Renal cortex interstitium (tissue), 15 donors: ENCODE measurements at places on chromosomes 16 and 17. TPM values are rescaled to one million over a fixed set of nuclear protein-coding genes. Genes with fewer than 3 reads are reported as not detected.

GRCh38 chr16:20897922-20898321, 2.2 kb downstream of the DCUN1D3 start:
- no peak for DNase-seq

GRCh38 chr16:13305019-13305755, 403.8 kb downstream of the SHISA9 start:
- DNase-seq: no peak

- DNase-seq: peak; percentile 36
Observed at GRCh38 chr17:59154292-59154720, 680 bp downstream of the SKA2 start.

GRCh38 chr17:65630502-65630901, 69.1 kb upstream of the AXIN2 start:
- DNase-seq: no peak

DNA sequence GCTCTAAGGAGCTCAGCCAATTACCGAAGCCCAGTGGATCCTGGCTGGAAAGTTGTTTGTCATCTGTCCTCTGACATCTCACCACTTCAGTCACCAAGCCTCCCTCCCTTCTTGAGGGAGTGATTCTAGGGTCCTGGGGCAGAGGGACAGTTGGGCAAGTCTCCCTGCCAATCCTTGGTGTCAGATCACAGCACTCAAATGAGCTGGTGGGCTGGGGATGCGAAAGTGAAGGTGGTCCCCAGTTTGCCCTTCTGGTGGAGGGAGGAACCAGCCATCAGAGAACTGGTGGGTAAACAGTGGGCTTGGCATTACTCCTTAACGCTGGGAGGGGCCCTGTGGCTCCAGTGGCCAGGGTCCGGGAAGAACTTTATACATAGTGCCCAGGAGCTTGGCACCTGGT, 4.4 kb upstream of the CALB2 start:
- DNase-seq: no peak

DNA sequence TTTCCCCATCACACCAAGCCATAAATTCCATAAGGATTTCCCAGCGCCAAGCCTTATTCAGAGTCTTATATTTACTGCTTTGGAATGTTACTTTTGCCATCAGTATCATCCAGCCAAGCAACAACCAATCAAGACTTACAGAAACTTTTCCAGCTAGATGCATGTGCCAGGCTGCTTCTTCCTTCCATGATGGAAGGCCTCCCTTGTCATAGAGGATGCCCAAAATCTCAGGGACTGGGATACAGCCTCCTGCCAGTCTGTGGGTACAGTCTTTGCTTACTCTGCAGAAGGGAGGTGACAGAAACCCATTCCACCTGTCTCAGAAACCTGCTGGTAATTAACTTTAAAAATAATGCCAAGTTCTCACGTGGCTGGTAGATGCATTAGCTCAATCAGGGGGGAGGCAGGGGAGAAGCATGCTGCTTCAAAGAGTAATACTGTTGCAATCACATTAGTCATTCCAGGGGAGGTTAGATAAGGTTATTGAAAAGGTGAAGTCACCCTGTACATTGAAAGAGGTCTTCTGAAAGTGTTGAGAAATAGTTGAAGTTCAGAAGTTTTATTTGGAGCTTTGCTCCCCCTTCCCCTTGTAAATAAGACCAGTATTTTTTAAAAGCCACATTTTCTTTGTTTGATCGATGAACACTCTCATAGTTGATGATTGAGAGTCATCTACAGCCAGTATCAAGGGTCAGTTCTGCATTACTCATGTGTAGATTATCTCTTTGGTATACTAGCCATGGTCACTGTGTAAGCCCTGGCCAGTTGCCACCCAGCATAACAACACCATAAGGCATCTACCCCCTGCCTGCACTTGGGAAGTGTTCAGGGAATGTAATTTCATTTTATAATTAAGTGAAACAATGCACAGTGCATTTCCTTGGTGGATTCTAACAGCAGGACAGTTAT, 22.2 kb downstream of the HLF start:
- DNase-seq: no peak

GRCh38 chr16:3995001-3995400, 114.5 kb upstream of the CREBBP start:
- no peak for DNase-seq

DNA sequence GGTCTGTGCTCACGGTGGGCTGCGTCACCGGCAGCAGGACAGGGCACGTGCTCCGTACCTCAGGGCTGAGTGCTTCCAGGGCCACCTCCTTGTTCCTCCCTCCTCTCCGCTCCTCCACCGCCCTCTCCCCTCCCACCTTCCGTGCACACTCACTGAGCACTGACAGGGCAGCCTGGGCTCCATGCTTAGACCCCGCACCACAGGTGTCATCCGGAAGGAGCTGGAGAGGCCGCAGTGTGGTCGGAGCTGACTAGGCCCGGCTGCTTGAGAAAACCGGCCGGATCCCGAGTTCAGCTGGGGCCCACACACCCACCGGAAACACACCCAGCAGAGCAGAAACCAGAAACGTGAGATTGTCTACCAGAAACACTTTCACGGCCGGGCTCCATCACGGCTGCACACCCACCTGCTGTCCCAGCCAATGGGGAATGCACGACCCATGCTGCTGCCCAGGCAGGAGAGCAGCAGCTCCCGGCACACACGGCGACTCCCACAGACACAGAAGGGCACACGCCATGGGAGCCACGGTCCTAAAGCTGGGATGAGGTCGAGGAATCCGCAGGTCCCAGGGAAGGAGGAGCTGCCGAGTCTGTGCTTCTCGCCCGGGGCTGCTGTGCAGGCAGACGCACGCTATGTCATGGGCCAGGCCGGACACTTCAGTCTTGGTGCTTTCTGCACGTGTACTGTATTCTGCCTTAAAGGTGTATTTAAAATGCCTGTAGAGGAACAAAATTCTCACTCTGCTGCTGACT, 55.0 kb upstream of the ZNF469 start:
- no peak for DNase-seq

- no peak for DNase-seq
Observed at GRCh38 chr17:18041776-18042175, 2.6 kb downstream of the GID4 start.

GRCh38 chr17:8141045-8141444, 11.2 kb downstream of the PER1 start:
- no peak for DNase-seq

DNA sequence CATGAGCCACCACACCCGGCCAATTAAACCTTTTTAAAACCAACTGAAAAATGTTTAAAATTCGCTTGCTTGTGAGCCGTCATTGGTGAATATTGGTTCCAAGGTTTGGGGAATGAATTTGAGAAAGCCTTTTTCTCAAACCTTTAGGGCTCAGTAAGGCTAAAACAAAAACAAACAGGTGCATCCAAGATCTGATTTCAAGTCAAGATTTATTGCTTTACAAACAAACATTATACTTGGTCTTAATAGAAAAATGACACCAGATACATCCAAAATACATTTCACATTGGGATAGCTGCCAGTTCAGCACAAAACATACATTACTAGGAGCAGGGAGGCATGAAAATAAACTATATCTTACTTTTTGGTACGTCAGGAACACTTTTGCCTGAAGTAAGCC, 5.4 kb downstream of the C17orf58 start:
- DNase-seq: no peak

DNA sequence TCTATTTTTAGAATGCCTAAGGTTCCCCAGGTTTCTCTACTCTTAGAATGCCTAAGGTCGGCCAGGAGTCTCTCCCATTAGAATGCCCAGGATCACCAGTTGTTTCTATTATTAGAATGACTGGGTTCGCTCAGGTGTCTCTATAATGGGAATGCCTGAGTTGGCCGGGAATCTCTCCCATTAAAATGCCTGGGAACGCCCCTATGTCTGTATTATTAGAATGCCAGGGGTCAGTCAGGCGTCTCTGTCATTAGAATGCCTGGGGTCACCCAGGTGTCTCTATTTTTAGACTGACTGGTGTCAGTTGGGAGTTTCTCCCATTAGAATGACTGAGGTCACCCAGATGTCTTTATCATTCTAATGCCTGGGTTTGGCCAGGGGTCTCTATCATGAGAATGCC, 2252.5 kb downstream of the TP53TG3F start:
- DNase-seq: no peak

GRCh38 chr17:66423056-66423955, 120.9 kb downstream of the PRKCA start:
- no peak for DNase-seq

GRCh38 chr17:64073771-64074703, 53.6 kb upstream of the ICAM2 start:
- DNase-seq: no peak

- DNase-seq: peak; percentile 66
Observed at GRCh38 chr17:78013683-78014467, 55.4 kb downstream of the TNRC6C start.

The GP1BA gene
- 2.2 TPM for polyA plus RNA-seq

The SPNS2 gene
- polyA plus RNA-seq: 22.3 TPM

The SMTNL2 gene
- polyA plus RNA-seq: 57.6 TPM

The TMEM219 gene
- 107 TPM for polyA plus RNA-seq

The TBC1D3D gene
- not detected for polyA plus RNA-seq

The CBLN1 gene
- polyA plus RNA-seq: 0.32 TPM

The TP53TG3F gene
- not detected for polyA plus RNA-seq

The RHBDL3 gene
- polyA plus RNA-seq: 1.2 TPM

The RSAD1 gene
- polyA plus RNA-seq: 48.7 TPM

The KRT23 gene
- 0.80 TPM for polyA plus RNA-seq
